ENCODE measurements at places on chromosomes 11 and 22.
A peak's percentile ranks its signal among the peaks of the same experiment; 100 is the strongest.

DNA sequence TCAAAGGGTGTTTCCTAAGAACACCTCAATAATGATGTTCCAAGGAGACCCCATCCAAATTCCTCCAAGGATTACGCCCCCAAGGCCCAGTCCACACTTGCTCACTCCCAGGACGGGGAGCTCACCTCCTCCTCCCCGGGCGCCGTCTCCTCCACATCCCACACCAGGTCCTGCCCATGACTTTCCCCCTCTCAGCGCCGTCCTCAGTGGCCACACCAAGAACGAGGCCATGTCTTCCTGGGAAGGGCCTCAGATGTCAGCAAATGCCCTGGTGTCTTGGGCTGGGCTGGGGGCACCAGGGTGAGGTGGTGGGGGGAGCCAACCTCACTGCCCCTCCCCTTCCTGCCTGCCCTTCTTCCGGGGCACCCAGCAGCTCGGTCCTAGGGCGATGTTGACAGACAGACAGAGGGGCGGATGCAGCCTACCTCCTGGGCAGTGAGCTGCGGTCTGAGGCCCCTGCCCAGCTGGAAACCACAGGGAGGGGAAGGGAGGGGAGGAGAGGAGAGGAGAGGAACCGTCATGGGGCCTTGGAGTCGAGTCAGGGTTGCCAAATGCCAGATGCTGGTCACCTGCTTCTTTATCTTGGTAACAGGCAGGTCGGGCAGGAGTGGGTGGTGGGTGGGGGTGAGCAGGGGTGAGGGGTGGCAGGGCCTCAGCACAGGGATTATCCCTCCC lies at the start of the genes C11orf21 and TSPAN32:
Gene C11orf21, minus strand, starts transcription at position 288 of the 675 bp plus-strand sequence. Its CDS starts 110 bp downstream, at position 178.
Gene TSPAN32, plus strand, starts transcription at position 383 of the 675 bp plus-strand sequence. Its CDS starts 137 bp downstream, at position 520.
- no peak for DNase-seq

DNA sequence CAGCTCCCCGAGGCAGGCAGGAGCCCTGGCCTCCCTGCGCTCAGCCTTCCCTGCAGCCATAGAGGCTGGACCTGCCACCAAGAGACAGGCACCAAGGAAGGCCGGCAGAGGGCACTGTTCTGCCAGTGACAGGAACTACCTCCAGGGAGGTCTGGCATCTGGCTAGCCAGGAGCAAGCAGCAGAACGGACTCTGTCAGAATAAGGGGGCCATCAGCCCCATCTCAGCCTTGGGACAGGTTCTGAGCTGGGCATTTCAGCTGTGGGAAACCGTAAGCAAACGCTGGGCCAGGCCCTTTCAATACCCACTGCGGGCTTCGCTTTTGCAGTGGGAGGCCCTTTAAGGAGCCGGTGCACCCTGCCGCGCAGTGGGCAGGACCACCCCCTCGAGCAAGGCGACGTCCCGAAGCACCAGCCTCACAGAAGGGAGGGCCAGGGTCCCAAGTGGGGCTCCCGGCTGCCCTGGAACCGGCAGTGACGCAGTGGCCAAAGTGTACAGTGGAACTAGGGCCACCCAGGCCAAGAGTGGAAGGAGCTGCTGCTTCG lies 18.2 kb downstream of the IFT27 start:
- DNase-seq: peak; percentile 58

DNA sequence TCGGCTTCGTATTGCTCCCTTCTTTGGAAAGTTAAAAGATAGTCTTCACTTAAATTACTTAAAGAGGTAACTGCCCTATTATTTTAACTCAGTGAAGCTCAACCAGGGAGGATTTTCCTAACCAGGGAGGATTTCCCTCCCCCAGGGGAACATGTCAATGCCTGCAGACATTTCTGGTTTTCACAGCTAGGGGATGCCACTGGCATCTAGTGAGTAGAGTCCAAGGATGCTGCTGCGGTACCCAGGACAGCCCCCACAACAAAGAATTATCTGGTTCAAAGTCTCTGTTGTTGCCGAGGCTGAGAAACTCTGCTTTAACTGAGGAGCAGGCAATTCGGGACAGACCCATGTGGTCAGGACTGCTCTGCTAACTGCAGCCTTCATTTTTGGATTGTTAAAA lies 82.2 kb downstream of the DEPDC5 start:
- no peak for DNase-seq

DNA sequence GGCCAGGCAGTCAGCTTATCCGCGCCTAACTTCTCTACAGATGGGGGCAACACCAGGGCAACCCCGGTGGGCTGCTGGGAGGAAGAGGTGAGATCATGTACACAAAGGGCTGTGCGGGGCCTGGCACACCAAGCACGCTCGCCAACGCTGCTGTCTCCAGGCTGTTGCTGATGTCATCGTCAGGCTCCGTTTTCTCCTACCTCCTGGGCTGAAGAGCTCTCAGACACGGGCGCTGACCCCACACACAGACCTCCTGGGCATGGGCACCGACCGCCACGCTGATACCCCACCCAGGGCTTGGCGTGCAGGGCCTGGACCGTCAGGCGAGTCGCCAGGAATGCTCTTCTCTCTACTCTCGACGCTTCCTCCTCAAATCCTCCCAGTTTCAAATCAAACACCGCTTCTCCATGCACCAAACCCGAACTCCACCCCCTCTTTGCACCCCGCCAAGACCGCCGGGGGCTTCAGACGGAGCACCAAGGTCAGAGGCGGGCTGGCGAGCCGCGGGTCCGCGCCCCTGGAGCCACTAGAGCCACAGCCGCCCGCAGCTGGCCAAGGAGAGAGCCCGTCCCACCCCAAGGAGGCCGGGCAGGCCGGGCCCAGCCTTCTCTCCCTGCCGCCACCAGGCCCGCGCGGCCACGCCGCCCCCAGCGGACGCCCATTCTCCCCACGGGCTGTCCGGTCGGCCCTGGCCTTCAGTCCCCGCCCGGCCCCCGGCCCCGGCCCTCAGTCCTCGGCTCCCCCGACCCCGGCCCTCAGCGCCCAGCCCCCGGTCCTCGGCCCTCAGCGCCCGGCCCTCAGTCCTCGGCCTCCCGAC lies 772 bp downstream of the SBF1 start:
- no peak for DNase-seq

- no peak for DNase-seq
These were observed 123.1 kb downstream of the BRD1 start for GRCh38 chr22:49704345-49705215.

GRCh38 chr11:133732109-133732674 lies 113.1 kb downstream of the SPATA19 start:
- no peak for DNase-seq

DNA sequence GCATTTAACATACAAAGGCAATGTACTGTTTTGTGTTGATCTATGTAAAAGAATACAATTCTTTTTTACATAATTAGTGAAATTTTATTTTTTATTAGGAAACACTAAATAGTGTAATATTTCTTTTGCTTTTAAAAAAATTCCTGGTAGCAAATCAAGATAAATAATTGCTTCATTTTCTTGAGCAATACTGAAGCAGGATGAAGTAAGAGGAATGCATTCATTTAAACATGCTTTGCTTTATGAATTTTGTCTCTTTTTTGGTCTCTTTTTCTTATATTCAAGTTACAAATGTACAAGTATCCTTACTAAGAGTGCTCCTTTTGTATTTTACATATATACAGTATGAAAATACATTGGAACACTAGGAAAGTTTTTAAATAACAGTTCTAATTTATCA lies 144.4 kb upstream of the TEAD1 start:
- DNase-seq: no peak

- peak; percentile 9 for DNase-seq
These were observed 689 bp downstream of the PDHX start for GRCh38 chr11:34916843-34917770.

- no peak for DNase-seq
These were observed 2.2 kb downstream of the CYB561A3 start for GRCh38 chr11:61359516-61359915.
